ENCODE measurements at places on chromosomes 16 and 17. TPM values are rescaled to one million over a fixed set of nuclear protein-coding genes. Genes with fewer than 3 reads are reported as not detected.

SMYD4 gene
- 7.5 TPM for total RNA-seq

SALL1 gene
- total RNA-seq = not detected

FBXO39 gene
- total RNA-seq = not detected

RNF222 gene
- total RNA-seq = not detected

CACNG5 gene
- total RNA-seq = not detected

HASPIN gene
- total RNA-seq = 13.1 TPM

SLC5A10 gene
- total RNA-seq = not detected

CDYL2 gene
- total RNA-seq = 0.68 TPM

SLFN11 gene
- not detected for total RNA-seq

HEATR9 gene
- total RNA-seq = not detected

JPH3 gene
- total RNA-seq = not detected

CLCN7 gene
- total RNA-seq = 151 TPM

KCNH4 gene
- total RNA-seq = not detected

CCL5 gene
- total RNA-seq = not detected

CREBBP gene
- total RNA-seq = 19.3 TPM

G6PC1 gene
- total RNA-seq = not detected

MYH3 gene
- total RNA-seq = 0.25 TPM

SBK1 gene
- 0.42 TPM for total RNA-seq

KRTAP1-1 gene
- total RNA-seq = 0.64 TPM

NUP93 gene
- total RNA-seq = 94.6 TPM

KRTAP2-4 gene
- not detected for total RNA-seq

TBC1D3 gene
- not detected for total RNA-seq

ACSM2A gene
- not detected for total RNA-seq

Measured in HT-29 (cell line).